Stimulated activated CD4-positive, alpha-beta T cell treated with anti-CD3 and anti-CD28 coated beads, Interleukin-12 subunit alpha, Interleukin-12 subunit beta, amount 100 ng/mL, for 48 hours (primary cell): ENCODE measurements at places on chromosomes 6 and 20.

GRCh38 chr6:49528571-49528970 is 21.9 kb upstream of the C6orf141 start:
- no peak for DNase-seq

GRCh38 chr20:2331901-2332565 is 36.2 kb downstream of the TGM3 start:
- no peak for DNase-seq

- DNase-seq = no peak
These were observed 106.1 kb downstream of the TFAP2B start for GRCh38 chr6:50924758-50925157.

DNA sequence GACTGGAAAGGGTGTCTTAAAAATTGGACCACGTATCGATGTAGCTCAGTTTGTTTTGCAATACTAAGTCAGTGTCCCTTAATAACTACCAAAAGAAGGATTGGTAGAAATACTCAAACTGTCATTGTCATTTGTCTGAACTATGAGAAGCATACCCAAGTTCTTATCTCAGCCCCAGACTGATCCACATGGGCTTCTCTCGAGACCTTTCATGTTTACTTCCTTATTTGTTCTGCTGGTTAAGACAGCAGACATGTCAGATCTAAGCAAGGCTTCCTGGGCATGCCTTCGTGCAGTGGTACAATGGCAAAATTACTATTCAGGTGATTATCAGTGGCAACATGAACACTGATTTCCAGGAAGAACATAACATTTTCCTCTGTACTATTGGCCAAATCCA is 211.1 kb upstream of the PHACTR1 start:
- no peak for DNase-seq

DNA sequence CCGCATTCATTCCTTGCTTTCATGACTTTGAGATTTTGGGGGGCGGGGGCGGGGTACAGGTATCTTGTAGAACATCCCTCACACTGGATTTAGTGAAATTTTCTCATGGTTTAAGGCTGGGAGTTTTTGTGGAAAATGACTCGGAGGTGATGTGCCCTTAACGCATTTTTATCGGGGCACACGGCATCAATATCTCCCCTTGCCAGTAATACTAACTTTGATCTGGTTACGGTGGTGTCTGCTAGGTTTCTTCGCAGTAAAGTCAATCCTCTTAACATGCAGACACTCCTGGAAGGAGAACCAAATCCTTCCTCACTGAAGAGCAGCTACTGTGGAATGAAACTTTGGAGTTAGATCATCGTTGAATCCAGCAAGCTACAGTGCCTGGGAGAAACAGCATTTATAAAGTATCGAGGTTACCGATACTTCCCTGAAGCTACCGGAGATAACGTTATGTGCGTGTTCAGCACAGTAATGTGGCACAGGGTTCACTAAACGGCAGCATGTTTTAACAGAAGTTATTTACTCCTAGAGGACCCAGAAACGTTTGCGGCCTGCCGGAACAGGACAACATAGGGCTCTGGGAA is 1.2 kb upstream of the DYNLRB1 start:
- no peak for DNase-seq

- DNase-seq = no peak
These were observed 72.0 kb downstream of the TTLL2 start for GRCh38 chr6:167396659-167397490.

DNA sequence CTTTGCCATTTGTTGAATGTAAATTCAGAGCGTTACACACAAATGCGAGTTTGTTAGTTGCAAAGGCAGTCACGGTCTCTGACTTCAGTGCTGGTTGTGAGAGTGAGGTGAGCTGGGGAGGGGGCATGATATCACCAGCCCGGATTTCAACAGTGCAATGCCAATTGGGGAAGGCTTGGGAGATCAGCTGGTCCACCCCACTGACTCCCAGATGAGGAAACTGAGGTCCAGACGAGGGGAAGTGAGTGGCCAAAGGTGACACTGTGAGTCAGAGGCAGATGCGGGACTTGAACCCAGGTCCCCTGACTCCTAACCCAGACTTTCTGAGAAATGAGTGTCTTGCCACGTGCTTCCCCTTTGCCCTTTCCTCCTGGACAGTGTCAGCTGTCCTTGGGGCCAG is 62.1 kb downstream of the CEBPB start:
- DNase-seq = no peak

DNA sequence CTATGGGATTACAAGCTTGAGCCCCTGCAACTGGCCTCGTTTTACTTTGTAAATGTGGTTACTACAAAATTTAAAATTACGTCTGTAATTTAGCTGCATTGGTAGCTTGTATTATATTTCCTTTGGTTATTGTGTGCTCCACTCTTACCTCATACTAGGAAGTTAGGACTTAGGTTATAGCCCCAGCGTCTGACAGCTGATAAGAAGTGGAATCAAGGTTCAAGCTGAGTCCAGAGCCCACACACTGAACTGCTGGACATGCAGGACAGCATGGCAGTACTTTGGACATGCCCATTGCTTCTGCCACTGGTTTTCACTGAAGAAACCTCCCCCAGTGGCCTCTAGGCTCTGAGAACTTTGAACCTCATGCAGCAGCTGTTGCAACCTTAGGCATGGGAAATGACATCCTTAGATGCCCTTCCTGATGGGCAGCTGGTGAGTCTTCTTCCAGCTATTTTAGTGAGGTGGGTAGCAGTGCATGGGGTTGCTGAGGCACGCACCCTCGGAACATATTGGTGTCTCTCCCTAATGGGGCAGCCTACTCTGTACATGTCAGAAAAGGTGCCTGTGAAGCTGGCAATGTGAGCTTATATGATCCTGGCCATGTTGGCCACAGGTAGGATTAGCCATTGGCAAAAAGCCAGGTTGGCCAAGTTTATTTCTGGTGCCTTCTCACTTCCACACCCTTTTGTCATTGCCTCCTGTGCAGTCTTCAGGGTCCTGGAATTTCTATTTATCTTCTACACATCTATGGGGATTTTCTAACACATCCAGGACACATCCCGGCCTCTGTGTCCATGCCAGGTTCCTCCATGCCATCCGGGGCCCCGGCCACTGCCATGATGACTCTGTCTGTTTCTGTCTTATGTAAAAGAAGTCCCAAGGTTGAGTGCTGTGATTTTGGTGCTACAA is 85.3 kb downstream of the CDS2 start:
- DNase-seq = no peak

DNA sequence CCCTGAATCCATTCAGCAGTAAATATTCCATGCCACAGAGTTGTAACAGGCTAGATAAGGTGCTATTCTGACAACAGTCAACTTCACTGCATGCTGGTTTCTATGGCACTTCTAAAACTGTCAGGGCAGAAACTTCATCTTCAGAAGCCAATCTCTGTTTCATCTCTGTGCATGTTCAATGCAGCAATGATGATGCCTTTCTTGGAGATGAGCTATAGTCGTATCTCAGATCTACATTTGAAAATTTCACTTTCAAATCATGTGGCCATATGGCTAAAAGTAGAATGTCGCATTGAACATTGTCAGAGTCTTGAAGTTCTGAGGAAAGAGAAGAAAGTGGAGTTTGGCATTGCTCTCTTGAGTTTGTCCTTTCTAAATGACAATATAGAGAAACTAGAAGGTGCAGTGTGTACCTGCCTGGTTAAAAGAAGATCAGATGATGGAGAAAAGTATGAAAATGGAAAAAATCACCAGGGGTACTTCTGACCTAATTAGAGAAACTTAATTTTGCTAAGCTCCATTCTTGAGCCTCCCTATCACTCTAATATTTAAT is 49.0 kb upstream of the VSTM2L start:
- DNase-seq = no peak

GRCh38 chr6:107419733-107420132 is 39.6 kb downstream of the PDSS2 start:
- no peak for DNase-seq

GRCh38 chr6:28988536-28989311 is 16.4 kb downstream of the ZNF311 start:
- DNase-seq = peak; percentile 69

GRCh38 chr6:42963855-42964605 is 3.5 kb downstream of the GNMT start:
- no peak for DNase-seq

- no peak for DNase-seq
These were observed 78.6 kb upstream of the PTPRK start for GRCh38 chr6:128599036-128599435.

DNA sequence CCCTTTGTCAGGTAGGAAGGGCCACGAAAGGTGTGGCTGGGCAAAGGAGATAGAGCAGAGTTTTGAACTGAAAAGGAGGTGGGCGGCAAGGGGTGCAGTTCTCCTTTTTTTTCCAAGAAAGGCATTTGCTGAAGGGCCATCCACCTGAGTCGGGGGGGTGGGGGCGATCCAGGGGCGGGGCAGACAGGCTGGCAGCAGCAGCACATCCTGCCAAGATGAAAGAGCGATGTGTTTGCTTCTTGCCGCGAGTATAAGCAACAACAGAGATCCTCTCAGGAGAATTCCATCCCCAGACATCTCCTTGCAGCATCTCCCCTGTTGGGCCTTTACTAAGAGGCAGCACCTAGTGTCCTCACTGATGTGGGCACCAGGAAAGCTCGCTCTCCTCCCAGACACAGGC is 516.5 kb downstream of the CD83 start:
- DNase-seq = no peak

GRCh38 chr20:33299111-33299603 is 16.1 kb downstream of the BPIFB1 start:
- DNase-seq = peak; percentile 61

GRCh38 chr6:168607272-168608112 is 166.5 kb downstream of the SMOC2 start:
- DNase-seq = no peak

- no peak for DNase-seq
These were observed 207.7 kb downstream of the PREX1 start for GRCh38 chr20:48620154-48620506.

GRCh38 chr6:138037009-138037504 is 70.2 kb downstream of the PERP start:
- no peak for DNase-seq

DNA sequence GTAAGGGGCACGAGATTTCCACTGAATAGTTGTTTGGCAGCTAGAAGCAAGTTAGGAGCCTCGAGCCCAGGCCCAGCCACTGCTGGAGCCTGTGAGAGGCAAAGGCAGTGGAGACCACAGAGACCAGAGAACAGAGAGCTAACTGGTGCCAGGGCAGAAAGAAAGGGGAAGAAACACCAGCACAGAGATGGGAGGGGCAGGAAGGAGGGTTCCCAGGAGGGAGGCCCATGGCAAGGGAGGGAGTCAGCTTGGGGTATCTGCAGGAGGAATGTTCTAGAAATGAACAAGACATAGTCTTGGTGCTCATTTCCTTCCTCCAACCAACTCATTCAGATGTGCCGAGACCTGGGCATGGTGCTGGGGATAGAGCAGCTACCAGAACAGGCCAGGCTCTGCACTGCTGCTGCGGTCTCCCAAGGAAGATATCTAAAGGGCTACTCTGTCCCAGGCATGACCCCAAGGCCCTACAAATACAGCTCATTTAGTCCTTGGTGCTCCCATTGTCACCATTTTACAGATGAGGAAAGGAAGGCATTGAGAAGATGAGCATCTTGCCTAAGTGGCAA is 10.7 kb downstream of the ANGPT4 start:
- no peak for DNase-seq

DNA sequence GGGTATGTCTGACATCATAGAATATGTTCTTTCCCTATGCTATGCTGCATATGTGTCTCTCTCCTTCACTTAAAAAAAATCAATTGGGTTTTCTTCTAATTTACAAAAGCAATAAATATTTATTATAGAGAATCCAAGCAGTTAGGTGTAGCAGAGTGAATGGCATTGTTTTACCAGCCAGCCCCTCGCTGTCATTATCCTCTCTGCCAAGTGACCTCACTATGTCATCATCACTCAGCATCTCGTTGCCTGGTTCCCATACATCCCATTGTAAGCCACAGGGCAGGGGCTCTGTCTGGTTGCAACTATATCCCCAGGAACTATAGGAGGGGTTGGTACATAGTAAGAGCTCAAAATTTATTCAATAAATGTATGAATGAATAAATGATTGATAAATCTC is 31.3 kb downstream of the KIAA0319 start:
- no peak for DNase-seq

GRCh38 chr20:11642866-11643265 is 274.8 kb upstream of the BTBD3 start:
- DNase-seq = no peak

DNA sequence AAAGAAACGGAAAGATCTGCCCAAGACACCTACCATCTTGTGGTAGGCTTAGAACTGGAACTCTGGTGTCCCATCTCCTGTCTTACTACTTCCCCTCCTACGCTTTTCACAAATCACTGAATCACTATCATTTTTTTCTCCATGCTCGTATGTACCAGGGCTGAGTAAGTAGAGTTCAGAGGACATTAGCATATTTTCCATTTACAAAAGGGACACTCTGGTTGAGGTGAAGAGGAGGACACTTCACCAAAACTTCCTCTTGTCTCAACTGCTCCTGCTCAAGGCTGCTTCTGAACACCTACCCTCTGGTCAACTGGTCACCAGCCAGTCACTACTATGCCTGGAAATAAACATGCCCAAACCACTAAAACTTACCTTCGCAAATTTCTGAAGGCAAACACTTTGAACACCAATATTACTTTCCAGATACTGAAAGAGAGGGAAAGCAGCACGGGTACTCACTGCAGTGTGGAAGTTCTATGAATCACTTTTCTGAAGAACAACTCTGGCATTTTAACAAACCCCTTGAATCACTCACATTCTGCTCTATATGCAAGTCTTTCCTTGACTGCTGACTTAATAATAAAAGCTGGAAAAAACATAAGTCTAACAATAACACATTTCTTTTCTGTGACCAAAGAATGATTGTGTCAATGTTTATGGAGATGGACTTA is 123.3 kb downstream of the INSM1 start:
- DNase-seq = peak; percentile 35

DNA sequence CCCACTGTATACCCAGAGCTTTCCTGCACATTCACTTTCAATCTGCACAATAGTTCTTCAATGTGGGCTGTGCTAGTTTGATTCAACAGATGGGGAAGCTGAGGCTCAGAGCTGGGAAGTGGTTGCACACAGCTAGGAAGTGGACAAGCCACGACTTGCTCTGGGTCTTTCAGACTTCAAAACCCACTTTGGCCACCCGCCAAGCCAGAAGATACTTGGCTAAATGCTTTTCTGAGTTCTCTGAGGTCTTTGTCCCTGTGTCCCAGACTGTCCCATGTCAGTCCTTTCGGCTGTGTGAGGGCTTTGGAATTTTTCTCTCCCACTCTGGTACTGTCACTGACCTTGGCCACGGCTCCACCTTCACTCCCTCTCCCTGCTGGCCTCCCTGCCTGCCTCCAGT is 10.6 kb downstream of the PDYN start:
- no peak for DNase-seq

GRCh38 chr6:38326837-38327236 is 312.9 kb downstream of the BTBD9 start:
- no peak for DNase-seq

GRCh38 chr6:156849806-156850205 is 72.6 kb downstream of the ARID1B start:
- no peak for DNase-seq

DNA sequence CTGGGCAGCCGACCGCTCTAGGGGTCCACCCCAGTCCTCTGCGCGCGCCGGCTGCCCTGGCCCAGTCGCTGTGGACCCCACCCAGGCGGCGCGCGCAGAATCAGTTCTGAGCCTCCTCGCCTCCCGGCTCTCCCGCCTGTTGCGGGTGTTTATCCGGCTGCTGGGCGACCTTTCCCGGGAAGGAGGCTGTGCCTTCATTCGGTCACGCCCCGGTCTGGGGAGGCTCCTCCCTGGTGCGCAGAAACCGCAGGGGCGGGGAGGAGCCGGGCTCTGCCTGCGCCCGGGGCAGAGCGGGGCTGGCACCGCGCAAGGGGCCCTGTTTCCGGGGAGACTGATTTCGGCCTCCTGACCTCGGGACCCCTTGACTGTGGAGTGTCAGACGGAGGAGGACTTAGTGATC is 80.8 kb upstream of the EYS start:
- no peak for DNase-seq
